Nephron progenitor cell (in vitro differentiated cells): ENCODE measurements at places on chromosomes 1 and 21.

GRCh38 chr1:233885196-233885920, 19.1 kb upstream of the SLC35F3 start:
- H3K36me3 ChIP-seq = no peaks in the 10 kb centered on the region
- no peaks in the 10 kb centered on the region for H3K27me3 ChIP-seq
- DNase-seq = no peak
- H3K4me1 ChIP-seq = no peaks in the 10 kb centered on the region

DNA sequence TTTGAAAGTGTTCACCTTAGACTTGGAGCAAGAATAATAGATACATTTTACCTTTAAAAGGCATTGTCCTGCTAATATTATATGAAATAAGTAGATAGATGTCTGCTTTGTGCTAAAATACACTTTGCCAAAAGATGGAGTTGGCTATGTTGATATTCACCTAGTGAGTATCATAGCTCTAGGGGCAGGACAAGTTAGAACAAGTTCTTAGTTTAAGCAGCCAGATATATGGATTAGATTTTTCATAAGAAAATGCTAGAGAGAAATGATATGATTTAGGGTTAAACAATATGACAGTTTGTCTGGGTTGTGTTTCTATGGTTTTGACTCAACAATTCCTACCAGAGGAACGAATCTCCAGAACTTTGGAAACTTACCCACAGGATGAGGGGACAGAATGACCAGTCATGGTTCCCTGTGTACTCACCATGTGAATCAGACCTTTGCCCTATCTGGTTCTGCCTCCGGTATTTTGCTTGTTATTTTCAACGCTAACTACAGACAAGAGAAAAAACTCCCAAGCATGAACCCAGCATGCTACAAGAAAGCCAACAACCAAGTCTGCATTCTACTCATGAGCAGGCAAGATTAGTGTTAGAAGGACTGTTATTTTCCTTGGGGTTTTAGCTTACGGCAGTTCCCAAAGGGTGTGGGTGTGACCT, 1.7 kb downstream of the F5 start:
- no peak overlapping the region for H3K4me3 ChIP-seq
- no peaks in the 10 kb centered on the region for H3K36me3 ChIP-seq
- H3K27ac ChIP-seq = no peak overlapping the region
- no peak for DNase-seq
- peaks cover 5% of the 10 kb centered on the region for H3K4me1 ChIP-seq
- peaks cover 53% of the 10 kb centered on the region for H3K27me3 ChIP-seq

DNA sequence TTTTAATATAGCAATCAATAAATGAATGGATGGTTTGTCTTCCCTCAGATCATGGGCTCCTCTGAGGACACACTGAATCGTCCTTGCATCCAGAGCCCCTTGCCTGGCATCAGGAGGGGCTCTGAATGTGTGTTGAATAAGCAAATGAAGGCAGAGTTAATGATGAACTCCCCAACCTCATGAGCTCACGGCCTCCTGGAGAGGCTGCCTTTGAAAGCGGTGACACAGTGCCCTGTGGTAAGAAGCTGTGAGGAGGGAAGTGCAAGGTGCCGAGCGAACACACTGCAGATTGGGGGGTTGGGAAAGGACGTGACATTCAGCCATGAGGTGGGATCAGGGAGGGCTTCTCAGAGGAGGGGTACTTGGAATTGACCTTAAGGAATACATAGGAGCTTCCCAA, 3.2 kb upstream of the PARS2 start:
- H3K27me3 ChIP-seq = peaks cover 26% of the 10 kb centered on the region
- H3K36me3 ChIP-seq = no peaks in the 10 kb centered on the region
- DNase-seq = no peak
- H3K27ac ChIP-seq = no peak overlapping the region
- no peak overlapping the region for H3K4me3 ChIP-seq

GRCh38 chr1:177517546-177517945, 346.8 kb downstream of the BRINP2 start:
- DNase-seq = no peak
- no peak overlapping the region for H3K4me3 ChIP-seq
- H3K27ac ChIP-seq = no peak overlapping the region
- no peaks in the 10 kb centered on the region for H3K4me1 ChIP-seq
- H3K27me3 ChIP-seq = no peaks in the 10 kb centered on the region

GRCh38 chr1:226033582-226033981, 28.9 kb upstream of the H3-3A start:
- H3K4me1 ChIP-seq = peaks cover 4% of the 10 kb centered on the region
- H3K27me3 ChIP-seq = peaks cover 8% of the 10 kb centered on the region
- no peak for DNase-seq
- no peak overlapping the region for H3K4me3 ChIP-seq
- no peak overlapping the region for H3K27ac ChIP-seq
- H3K36me3 ChIP-seq = no peaks in the 10 kb centered on the region

- peaks cover 92% of the 10 kb centered on the region for H3K36me3 ChIP-seq
- no peak overlapping the region for H3K4me3 ChIP-seq
- no peak overlapping the region for H3K27ac ChIP-seq
- DNase-seq = no peak
- H3K4me1 ChIP-seq = peaks cover 8% of the 10 kb centered on the region
Observed at GRCh38 chr1:30969903-30970302, 61.3 kb upstream of the SDC3 start.

DNA sequence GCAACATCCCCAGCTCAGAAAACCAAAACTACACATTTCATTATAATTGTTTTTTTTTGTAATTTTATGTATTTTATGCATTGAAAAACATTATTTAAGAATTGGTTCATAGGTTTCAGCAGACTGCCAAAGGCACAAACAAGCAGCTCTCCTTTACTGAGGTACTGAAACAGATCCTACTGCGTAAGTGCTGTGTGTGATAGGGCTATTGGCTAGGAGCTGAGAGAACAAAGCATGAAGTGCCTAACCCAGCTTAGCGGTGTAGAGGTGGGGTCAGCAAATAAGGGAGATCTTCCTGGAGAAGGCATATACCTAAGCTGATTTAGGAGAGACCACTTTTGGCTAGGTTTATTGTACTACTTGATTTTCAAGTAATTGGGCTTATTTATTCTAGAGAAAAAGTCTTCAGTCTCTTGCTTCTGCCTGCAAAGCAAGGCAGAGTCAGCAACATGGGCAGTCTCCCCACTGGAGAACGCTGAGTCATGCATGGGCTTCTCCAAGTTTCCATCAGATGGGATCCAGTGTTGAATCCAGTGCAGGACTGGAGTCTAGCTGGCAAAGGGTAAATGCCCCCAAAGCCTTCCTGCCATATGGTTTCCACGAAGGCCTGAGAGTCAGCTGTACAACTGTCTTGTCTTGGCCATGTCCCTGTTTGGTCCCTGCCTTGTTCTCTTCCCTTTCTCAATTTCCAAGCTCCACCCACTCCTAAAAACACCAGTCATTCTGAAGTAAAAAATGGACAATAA, 18.0 kb upstream of the YTHDF2 start:
- no peak overlapping the region for H3K4me3 ChIP-seq
- H3K27ac ChIP-seq = peak overlapping the region; percentile 31
- no peak for DNase-seq
- peaks cover 5% of the 10 kb centered on the region for H3K27me3 ChIP-seq
- H3K4me1 ChIP-seq = no peaks in the 10 kb centered on the region

- peaks cover 3% of the 10 kb centered on the region for H3K27me3 ChIP-seq
- no peak overlapping the region for H3K4me3 ChIP-seq
- no peak for DNase-seq
Observed at GRCh38 chr1:212288615-212289014, 3.4 kb downstream of the PPP2R5A start.

GRCh38 chr1:208432346-208432745, 188.2 kb upstream of the PLXNA2 start:
- H3K27me3 ChIP-seq = peaks cover 10% of the 10 kb centered on the region
- H3K4me1 ChIP-seq = peaks cover 30% of the 10 kb centered on the region
- no peak overlapping the region for H3K4me3 ChIP-seq
- no peaks in the 10 kb centered on the region for H3K36me3 ChIP-seq
- no peak for DNase-seq

GRCh38 chr1:117921991-117922390, 7.4 kb downstream of the GDAP2 start:
- no peak for DNase-seq
- H3K36me3 ChIP-seq = peaks cover 38% of the 10 kb centered on the region
- H3K4me1 ChIP-seq = peaks cover 2% of the 10 kb centered on the region
- no peak overlapping the region for H3K27ac ChIP-seq
- no peaks in the 10 kb centered on the region for H3K27me3 ChIP-seq

DNA sequence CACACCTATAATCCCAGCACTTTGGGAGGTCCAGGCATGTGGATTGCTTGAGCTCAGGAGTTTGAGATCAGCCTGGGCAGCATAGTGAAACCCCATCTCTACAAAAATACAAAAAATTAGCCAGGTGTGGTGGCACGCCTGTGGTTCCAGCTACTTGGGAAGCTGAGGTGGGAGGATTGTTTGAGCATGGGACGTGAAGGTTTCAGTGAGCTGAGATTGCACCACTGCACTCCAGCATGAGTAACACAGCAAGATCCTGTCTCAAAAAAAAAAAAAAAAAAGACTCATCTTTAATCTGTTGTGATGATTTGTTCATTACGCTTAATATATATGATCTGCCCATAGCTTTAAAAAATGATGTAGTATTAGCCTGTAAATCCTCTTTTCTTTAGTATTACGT, 44.0 kb downstream of the OR10J1 start:
- H3K36me3 ChIP-seq = no peaks in the 10 kb centered on the region
- no peak overlapping the region for H3K4me3 ChIP-seq
- no peaks in the 10 kb centered on the region for H3K27me3 ChIP-seq
- DNase-seq = no peak

GRCh38 chr1:225481738-225482137, 53.9 kb upstream of the LBR start:
- no peak overlapping the region for H3K27ac ChIP-seq
- no peaks in the 10 kb centered on the region for H3K27me3 ChIP-seq
- no peaks in the 10 kb centered on the region for H3K36me3 ChIP-seq
- H3K4me3 ChIP-seq = no peak overlapping the region
- DNase-seq = no peak
- H3K4me1 ChIP-seq = peaks cover 24% of the 10 kb centered on the region

GRCh38 chr1:4309676-4310320, 344.6 kb upstream of the AJAP1 start:
- no peak overlapping the region for H3K4me3 ChIP-seq
- no peaks in the 10 kb centered on the region for H3K4me1 ChIP-seq
- H3K27ac ChIP-seq = peak overlapping the region; percentile 74
- DNase-seq = no peak
- no peaks in the 10 kb centered on the region for H3K27me3 ChIP-seq

DNA sequence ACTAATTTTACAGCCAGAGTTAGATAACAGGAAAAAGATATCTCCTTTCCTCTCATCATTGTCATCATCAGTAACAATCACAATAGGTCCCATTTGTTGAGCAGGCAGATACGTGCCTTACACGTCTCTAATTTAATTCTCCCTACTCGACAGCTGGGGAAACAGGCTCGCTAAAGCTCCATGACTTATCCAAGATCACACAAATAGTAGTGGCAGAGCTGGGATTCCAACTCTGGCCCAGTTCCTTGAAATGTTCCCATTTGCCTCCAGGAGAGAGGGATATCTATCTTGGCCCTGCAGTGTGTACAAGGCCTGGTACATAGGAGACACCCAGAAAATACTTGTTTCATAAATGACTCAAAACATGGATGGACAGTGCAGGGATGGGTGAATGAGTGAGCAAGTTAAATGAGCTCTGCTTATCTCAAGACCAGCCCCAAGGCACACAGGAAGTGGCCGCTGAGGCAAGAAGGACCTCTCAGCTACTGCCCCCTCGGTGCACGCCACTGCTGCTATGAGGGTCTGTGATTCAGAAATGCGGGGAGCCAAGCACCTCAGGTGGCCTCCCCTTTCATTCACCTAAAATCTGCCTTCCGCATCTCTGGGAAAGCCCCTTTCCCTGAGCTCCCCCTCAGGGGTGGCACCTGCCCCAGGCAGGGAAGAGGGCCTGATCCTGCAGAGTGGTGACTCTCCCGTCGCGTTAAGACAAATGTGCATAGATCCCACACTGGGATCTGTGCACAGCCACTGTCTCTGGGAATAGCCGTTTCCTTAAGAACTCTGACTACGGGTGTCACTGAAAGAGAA, 3.6 kb downstream of the KCNN3 start:
- H3K4me3 ChIP-seq = no peak overlapping the region
- no peak overlapping the region for H3K27ac ChIP-seq
- H3K4me1 ChIP-seq = peaks cover 93% of the 10 kb centered on the region
- DNase-seq = no peak
- no peaks in the 10 kb centered on the region for H3K36me3 ChIP-seq

DNA sequence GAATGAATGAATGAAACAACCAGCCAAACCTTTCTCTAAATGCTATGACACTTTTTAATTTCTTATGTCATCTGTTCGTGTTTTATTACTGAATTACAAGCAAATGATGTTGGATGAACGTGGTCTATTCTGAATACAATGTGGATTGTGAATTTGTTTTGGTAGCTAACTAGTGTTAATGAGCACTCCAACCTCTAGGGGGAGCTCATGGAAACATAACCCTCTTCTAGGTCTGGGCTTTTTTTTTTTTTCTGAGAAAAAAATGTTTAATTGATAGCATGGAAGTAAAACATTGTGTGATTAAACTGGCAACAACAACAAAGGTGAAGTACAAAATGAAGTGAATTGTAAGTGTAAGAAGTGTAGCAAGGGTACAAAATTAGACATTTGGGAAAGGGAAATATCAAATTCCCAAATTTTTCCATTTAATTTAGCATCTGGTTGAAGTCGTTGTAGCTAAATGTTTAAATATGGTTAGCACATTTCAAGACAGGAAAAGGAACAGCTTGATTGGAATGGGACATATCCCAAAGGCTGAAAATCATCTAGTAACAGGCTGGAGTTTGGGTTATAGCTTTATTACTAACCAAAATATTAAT, 42.6 kb upstream of the PTGS2 start:
- H3K4me1 ChIP-seq = no peaks in the 10 kb centered on the region
- DNase-seq = peak; percentile 9
- peaks cover 3% of the 10 kb centered on the region for H3K27me3 ChIP-seq
- H3K27ac ChIP-seq = no peak overlapping the region
- no peaks in the 10 kb centered on the region for H3K36me3 ChIP-seq

GRCh38 chr1:200433586-200433985, 23.8 kb upstream of the ZNF281 start:
- no peak overlapping the region for H3K4me3 ChIP-seq
- no peak overlapping the region for H3K27ac ChIP-seq
- DNase-seq = no peak
- H3K4me1 ChIP-seq = no peaks in the 10 kb centered on the region
- peaks cover 4% of the 10 kb centered on the region for H3K27me3 ChIP-seq

DNA sequence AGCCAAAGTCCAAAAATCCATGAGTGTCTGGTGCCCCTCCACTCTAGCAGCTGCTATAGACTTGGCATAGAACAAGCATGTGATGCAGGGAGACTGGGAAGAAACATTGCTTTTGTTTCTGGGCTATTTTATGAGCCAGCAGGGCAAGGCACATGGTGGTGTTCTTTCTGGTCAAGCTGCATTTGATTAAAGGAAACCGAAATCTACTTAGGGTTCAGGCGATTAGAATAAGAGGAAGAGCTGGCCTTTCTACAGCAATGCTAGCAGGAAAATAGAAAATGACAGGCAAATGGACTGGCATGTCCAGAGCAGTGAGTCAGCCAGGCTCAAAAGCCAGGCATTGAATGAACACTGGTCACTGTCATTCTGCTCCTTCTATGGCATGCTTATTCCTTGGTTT, 28.5 kb upstream of the ARHGAP29 start:
- no peaks in the 10 kb centered on the region for H3K4me1 ChIP-seq
- no peaks in the 10 kb centered on the region for H3K36me3 ChIP-seq
- no peak overlapping the region for H3K4me3 ChIP-seq
- no peak overlapping the region for H3K27ac ChIP-seq
- peaks cover 3% of the 10 kb centered on the region for H3K27me3 ChIP-seq
